ENCODE measurements at places on chromosomes 4 and X. TPM values are rescaled to one million over a fixed set of nuclear protein-coding genes. Genes with fewer than 3 reads are reported as not detected.

Gene HTN3
- not detected for total RNA-seq

Gene DCHS2
- total RNA-seq, result not detected

Gene RAB41
- total RNA-seq, result not detected

Gene MAGEB10
- not detected for total RNA-seq

Gene RHOXF2
- not detected for total RNA-seq
